CD4-positive, alpha-beta T cell treated with Interleukin-12 subunit alpha and Interleukin-12 subunit beta, for 1 hour (primary cell): ENCODE measurements at places on chromosomes 4 and X.
A peak's percentile ranks its signal among the peaks of the same experiment; 100 is the strongest.

DNA sequence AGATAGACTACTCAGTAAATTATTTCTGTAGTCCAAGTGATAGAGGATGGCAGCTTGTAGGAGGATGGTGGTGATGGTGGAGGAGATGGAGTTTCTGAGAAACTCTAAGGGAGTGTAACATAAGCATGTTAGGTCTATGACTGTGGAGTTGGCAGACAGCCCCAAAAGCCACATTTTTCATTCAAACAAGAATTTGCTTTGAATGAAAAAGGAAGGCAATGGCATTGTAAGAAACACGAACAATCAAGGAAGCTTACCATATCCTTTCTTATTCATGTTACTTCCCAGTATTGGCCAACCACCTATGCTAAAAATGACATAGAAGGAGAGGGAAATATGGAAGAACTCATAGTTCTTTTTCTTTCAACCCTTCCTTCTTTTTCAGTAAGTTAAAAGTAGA is 18.7 kb upstream of the SEC24B start:
- no peak for DNase-seq

DNA sequence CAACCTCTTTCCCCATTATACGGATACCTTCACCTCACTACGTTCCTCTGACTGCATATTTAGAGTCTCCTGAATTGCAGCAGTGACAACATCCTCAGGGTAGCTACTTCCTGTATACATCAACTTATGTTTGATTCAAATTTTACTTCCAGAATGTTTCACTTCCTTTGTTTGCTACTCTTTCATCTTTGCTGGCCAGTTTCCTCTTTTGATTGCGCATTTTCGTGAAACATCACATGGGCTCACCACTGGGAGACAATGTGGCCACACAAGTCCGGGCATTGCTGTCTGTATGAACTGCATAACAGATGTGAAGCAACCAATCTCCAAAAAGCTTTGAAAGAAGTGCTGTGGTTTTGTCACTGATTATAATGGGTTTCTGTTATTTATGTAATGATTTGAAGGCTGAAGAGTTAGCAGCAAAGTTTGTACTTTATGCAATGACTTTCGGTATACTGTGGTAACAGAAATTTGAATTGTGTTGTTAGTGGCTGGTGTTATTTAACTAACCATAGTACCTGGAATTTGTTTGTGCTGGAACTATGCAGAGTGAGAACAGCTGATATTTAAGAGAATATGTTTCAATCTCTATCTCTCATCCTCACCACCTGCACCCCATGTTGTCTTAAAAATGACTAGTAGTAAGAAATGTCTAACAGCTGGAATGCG is 7.4 kb downstream of the SNCA start:
- peak; percentile 40 for DNase-seq

GRCh38 chrX:39452401-39452800 is 645.4 kb downstream of the BCOR start:
- DNase-seq = no peak

DNA sequence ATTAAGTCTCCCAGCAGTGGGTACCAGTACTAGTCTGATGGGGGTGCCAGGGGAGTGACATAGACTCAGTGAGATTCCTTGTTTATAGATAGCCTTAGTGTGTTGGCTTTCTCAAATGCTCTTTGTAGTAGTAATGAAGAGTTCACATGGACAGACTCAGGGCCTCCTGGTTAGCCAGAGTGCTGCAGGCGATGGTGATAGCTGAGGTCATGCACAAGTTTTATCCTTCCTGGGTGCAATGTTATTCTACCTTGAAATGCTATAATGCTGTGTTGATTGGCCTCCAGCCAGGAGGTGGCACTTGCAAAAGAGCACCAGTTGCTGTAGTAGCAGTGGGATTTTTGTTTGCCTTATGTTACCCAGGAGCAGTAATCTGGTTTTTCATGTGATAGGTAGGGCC is 35.5 kb upstream of the ADH4 start:
- no peak for DNase-seq

DNA sequence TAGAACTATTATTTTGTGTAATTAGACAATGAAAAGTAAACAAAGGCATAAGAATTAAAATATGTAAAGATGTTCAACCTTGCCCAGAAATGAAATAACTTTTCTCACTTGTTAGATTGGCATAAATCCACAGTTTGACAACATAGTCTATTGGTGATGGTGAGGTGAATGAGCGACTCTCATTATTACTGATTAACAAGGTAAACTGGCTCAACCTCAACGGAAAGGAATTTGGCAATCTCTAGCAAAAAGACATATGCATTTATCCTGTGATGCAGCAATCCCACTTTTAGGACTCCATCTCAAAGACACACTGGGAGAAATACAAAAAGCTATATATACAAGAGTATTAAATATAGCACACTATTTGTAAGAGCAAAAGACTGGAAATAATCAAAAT is 22.3 kb downstream of the UBA6 start:
- no peak for DNase-seq

GRCh38 chr4:40247350-40247749 is 50.5 kb downstream of the RHOH start:
- DNase-seq = peak; percentile 72

DNA sequence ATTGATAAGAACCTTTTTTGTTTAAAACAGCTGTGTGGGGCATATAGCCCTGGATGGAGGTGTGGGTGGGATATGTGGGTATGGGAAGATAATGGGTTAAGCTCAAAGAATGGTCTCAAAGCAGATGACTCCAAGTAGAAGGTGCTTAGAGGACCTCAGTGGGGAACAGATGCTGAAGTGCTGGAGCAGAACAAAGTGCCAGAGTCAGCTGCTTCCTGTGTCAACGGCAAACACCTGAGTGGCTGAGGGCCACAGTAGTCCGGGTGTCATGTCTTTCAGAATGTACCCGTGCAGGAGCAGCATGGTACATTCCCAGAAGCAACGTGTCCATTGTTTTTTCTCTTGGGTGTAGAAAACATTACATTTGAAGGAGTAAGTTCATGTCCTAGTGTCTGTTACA is 210.6 kb downstream of the CCNG2 start:
- no peak for DNase-seq

DNA sequence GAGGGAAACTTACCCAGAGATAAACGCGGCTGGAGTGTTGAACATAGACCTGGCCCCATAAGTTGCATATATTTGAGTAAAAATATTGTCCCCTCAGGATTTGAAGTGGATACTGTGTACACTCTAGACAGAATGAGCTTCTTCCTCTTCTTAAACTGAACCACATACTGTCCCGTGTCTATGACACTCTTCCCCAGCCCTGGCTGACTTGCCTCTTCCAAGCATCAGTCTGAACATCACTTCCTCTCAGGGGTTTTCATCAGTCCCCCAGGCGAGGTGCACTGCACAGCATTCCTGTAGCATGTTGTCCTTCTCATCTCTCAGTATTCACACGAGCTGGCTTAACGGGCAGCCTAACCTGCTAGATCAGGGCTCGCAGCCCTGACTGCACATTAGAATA is 80.5 kb upstream of the TMEM150C start:
- DNase-seq = no peak
